ENCODE measurements at places on chromosomes 5 and 9.

GRCh38 chr9:15104826-15105420 is 194.7 kb upstream of the FREM1 start:
- no peak for DNase-seq

DNA sequence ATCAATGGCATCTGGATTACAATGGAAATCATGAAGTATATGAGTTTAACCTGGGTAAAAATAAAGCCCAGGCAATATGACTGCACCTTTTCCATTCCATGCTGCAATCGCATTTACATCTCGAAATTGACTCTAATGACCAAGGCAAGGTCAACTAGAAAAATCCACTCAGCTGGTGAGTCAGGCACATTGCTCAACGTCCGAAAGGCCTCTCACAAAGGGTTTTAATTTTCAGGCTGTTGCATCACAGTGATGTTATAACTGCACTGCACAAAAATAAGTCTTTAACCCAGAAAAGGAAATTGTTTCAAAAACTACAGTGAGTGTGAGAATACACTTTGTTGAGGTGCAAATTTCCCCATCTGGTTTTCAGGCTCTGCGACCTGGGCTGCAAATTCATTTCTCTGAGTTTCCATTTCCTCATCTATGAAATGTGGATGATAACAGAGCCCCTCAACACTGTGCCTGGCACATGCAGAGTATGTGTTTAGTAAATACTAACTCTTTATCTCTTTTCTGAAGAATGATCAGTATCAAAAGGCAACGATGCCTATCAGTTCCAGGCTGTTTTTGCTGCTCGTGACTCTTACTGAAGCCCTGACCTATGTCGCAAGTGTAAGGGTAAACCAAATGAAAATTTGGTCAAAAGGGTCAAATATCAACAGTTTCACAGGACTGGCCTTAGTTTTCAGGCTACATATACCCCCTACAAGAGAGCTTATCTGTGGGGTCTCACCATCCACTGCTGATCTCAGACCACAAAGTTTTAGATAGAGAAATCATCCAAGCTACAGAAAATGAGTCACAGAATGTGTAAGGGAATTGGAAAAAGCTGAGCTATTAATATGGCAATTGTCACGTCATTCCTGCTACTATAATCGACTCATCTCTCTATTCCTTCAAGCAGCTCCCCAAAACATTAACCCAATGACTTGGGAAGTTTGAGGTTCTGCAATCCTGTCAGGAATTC is 4.1 kb downstream of the NFIL3 start:
- DNase-seq = no peak

DNA sequence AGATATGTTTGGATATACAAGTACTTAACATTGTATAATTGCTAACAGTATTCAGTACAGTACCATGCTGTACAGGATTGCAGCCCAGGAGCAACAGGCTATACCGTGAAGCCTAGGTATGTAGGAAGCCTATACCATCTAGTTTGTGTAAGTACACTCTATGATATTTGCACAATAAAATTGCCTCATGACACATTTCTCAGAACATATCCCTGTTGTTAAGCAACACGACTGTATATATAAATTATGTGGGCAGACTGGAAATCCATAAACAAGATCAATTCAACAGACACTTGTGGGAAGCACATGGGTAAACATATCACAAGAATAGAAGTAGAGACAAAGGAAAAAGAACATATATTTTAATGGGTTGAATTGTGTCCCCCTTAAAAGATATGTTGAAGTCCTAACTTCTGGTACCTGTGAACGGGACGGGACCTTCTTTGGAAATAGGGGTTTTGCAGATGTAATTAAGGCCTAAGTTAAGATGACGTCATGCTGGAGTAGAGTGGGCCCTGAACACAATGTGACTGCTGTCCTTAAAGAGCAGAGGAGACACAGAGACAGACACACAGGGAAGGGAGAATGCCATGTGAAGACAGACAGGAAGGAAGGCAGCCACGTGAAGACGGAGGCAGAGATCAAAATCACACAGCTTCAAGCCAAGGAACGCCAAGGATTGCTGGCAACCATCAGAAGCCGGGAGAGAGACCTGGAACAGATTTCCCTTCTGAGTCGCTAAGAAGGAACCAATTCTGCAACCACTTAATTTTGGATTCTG is 76.3 kb downstream of the SCAI start:
- no peak for DNase-seq

- no peak for DNase-seq
These were observed 339.0 kb upstream of the KIF2A start for GRCh38 chr5:61966997-61967396.

DNA sequence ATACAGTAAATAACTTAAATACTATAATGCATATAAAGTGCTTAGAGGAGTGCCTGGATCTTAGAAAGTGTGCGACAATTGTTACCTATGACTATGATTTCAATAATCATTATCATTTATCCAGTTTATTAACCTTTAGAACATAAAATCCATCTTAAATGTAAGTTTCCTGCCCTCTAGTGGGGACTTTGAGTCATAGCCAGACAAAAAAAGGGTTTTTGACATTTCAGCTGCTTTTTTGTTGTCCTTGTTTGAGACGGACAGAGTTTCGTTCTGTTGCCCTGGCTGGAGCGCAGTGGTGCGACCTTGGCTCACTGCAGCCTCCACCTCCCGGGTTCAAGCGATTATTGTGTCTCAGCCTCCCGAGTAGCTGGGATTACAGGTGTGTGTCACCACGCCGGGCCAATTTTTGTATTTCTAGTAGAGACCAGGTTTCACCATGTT is 9.7 kb upstream of the C9orf152 start:
- no peak for DNase-seq

GRCh38 chr5:11531811-11532555 is 372.3 kb downstream of the CTNND2 start:
- DNase-seq = no peak

GRCh38 chr9:123168586-123168985 is 99.8 kb downstream of the STRBP start:
- DNase-seq = no peak

- DNase-seq = no peak
These were observed 70.0 kb downstream of the NLN start for GRCh38 chr5:65791712-65792673.

DNA sequence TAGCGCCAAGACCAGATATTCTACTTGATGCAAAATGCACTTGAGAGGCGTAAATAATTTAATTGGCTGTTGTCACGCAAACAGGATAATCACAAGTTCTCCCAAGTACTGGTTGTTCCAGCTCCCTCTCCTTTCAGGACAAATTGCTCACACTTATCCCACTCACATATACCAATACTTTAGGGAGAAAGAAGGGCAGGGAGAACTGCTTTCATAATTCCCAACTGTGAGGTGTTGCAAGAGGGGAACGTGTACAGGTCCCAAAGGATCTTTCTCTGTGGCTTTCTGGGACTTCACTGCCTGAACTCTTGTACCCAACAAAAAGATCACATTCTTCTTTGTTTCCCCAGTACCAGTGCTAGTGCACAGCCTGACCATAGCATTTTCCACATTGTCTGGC is 21.5 kb upstream of the TGFBI start:
- DNase-seq = no peak

GRCh38 chr9:135456436-135457104 is 23.0 kb upstream of the PPP1R26 start:
- DNase-seq = no peak

- DNase-seq = no peak
These were observed 45.0 kb downstream of the VLDLR start for GRCh38 chr9:2666569-2666968.

DNA sequence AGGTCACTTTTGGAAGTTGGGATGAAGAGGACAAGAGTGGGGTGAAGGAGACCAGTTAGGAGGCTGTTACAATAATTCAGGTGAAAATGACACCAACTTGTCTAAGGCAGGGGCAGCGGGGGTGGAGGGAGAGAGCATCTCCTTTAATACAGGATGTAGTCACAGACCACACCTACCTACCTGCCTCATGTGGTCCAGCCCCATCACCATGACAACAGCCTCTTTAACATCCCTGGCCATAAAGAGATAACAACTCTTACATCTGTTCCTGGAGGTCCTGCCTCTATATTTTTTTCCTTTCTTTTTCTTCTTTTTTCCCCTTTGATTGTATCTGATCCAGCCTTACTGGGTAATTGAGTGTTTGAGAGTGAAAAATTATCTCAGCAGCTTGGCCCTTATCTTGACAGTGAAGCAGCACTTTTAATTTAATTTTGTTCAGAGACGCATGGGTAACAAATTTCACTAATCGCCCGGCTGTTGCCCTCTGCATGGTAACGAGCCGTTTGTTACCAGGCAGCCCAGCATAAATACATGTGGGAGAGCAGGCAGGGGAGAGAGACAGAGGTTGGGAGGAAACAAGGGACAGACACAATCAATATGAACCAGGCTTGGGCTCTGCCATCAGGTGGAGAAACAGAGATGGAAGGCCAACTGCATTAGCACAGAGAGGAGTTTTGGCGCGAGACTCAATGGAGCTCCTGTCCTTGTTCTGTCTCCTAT is 338.1 kb downstream of the ASTN2 start:
- no peak for DNase-seq

DNA sequence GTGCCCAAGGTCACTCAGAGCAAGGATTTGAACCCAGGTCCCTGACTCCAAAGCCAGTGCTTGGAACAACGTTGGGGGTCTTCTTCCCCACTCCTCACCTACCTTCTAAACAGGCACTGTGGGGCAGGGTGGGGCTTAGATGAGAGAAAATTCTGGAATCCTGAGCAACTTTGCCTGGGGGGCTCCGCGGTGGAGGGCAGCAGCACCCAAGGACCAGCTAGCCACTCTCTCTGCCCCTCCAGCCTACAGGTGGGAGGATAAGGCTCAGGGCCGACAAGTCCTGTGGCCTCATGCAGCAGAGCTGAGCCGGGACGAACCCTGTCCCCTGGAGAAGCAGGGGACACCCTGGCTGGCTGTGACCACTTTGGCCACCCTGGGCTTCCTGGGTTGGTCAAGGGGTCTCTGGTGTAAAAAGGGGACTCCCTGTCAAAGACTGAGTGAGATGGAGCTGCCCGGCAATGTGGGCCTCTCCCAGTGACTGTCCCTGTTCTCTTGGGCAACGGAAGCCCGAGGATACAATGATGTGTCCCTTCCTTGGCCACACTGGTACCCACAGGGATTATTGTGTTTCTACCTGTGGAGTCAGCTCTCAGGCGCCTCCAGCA is 26.5 kb downstream of the CEL start:
- DNase-seq = no peak

GRCh38 chr5:34930462-34930844 is 1.1 kb downstream of the DNAJC21 start:
- no peak for DNase-seq

Data from stimulated activated CD4-positive, alpha-beta T cell treated with anti-CD3 and anti-CD28 coated beads, TNF-alpha, amount 100 ng/mL, for 1 hour (primary cell).